Sciatic nerve (tissue), 2 donors: ENCODE measurements at places on chromosomes 12 and 14.

GRCh38 chr14:97592341-97592980 is 795.3 kb downstream of the VRK1 start:
- no peak for DNase-seq

- DNase-seq = peak; percentile 90
Measured at GRCh38 chr12:105084251-105085250, at the start of gene ALDH1L2. Gene ALDH1L2, minus strand, starts transcription at chr12:105084458. Its CDS starts 22 bp downstream, at chr12:105084436.

- no peak for DNase-seq
Measured at GRCh38 chr14:91381801-91382670, 35.6 kb downstream of the CCDC88C start.

GRCh38 chr12:122452701-122453285 is 30.3 kb upstream of the CLIP1 start:
- no peak for DNase-seq

DNA sequence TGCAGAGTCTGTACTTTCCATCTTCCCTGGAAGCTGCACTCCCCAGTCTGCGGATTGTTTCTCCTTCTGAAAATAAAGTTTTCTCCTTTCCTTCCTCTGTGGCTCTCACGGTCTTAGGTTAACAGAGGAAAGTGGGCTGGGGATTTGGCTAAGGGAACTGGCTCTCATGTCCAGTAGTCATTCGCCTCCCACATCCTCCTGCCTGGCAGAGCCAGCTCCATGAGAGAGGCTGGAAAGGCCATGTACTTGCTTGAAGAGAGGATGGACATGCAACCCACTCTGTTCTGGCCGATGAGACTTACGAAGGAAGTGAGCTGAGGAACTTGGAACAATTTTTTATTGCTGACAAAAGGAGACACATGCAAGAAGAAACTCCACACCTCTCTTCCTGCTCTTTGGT is 18.9 kb upstream of the RGS6 start:
- no peak for DNase-seq

DNA sequence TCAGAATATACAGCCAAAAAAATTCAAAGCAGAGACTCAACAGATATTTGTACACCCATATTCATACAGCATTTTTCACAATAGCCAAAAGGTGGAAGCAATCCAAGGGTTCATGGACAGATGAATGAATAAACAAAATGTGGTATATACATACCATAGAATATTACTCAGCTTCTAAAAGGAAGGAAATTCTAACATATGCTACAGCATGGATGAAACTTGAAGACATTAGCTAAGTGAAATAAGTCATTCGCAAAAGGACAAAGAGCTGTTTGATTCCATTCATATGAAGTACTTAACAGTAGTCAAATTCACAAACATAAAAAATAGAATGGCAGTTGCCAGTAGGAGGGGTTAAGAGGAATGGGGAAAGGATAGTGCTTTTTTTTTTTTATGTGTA is 91.8 kb upstream of the ARID2 start:
- no peak for DNase-seq

DNA sequence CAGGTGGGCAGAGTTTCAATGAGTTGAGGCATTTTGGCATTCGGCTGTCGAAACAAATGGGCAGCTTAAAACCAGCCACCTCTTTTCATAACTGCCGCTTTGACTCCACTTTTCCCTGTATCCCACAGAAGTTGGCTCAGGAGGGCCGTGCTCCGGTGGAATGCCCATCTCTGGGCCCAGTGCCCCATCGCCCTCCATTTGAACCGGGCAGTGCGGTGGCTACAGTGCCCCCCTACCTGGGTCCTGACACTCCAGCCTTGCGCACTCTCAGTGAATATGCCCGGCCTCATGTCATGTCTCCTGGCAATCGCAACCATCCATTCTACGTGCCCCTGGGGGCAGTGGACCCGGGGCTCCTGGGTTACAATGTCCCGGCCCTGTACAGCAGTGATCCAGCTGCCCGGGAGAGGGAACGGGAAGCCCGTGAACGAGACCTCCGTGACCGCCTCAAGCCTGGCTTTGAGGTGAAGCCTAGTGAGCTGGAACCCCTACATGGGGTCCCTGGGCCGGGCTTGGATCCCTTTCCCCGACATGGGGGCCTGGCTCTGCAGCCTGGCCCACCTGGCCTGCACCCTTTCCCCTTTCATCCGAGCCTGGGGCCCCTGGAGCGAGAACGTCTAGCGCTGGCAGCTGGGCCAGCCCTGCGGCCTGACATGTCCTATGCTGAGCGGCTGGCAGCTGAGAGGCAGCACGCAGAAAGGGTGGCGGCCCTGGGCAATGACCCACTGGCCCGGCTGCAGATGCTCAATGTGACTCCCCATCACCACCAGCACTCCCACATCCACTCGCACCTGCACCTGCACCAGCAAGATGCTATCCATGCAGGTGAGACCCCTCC is 5.0 kb upstream of the RNU7-1 start:
- peak; percentile 72 for DNase-seq

DNA sequence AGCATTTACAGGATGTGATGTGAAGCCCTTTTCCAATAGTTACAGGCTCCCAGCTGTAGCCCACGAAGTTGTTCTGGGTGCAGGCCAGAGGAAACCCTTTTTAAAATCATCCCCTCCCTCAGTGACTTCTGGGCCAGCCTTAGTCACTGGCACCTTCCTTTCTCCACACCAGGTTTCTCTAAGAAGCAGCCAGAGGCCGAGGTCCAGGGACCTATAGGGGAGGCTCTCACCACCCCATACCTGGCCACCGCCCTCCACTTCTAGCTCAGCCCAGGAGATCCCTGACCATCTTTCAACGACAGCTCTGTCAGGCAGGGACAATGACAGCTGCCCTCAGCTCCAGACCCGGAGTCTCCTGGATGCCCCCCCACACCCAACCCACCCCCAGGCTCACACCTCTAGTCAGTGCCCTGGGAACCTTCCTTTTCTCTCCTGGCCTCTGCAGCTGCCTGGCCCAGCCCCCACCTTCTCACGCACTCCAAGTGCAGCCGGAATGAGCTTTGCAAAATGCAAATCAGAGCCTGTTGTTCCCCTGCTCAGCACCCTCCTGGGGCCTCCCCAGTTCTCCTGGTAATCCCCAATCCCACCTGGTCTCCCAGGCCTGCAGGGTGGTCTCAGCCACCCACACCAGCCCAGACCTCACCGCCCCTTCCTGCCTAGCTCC is 46.7 kb downstream of the TESC start:
- no peak for DNase-seq

GRCh38 chr14:44962334-44963043 is 499 bp downstream of the TOGARAM1 start:
- DNase-seq = peak; percentile 74

DNA sequence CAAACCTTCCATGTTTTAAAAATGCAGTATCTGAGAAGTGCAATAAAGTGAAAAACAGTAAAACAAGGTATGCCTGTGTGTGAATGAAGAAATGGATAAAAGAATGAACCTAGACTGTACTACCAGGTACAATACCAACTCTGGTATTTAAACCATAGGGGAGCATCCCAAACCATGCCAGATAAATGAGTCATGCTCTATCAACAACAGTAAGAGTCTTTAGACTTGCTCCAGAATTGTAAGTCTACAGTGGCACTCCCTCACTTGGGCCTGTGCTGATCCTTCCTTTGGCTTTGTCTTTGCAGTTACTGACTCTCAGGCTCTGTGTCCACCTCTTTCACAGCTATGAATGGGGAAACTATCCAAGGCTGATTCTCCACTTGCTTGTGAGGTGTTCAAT is 38.1 kb downstream of the BBS10 start:
- DNase-seq = no peak

DNA sequence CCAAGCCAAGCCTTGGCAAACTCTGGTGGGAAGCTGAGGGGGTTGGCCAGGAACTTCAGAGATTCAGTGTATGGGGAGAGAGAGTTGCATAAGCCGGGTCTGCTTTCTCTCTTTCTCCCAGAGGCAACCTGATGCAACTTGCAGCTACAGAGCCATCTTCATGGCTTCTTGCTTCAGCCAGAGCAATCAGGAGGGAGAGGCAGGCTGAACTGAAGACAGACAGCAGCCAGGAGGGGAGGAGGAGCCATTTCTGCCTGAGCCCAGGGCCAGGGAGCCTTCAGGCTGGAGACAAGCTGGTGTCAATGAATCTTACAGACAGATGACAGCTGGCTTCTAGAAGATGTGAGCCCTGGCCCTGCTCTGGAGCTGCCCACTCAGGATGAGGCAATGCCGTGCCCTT is 18.7 kb downstream of the NPC2 start:
- no peak for DNase-seq
